ENCODE measurements at places on chromosomes 3 and 15.

- no peak for DNase-seq
Observed at GRCh38 chr15:66646308-66646707, 55.7 kb upstream of the SMAD6 start.

DNA sequence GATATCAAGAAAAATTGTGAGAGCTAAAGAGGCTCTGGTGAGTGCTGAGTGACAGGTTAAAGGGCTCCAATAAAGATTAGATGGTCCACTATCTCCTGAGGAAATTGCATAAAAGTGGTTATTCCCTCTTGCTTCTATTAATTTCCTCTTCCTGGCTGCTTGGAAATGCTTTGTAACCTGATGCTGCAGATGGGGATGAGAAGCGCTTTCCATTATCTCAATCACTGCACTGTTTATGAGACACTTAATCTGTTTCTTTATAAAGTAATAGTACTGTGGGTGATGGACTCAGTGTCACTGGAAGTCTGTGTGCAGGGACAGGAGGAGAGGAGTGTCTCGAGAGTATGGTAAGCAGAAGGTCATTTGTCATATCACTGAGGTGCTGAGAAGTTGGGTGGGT lies 305.3 kb downstream of the EPHB1 start:
- no peak for DNase-seq

DNA sequence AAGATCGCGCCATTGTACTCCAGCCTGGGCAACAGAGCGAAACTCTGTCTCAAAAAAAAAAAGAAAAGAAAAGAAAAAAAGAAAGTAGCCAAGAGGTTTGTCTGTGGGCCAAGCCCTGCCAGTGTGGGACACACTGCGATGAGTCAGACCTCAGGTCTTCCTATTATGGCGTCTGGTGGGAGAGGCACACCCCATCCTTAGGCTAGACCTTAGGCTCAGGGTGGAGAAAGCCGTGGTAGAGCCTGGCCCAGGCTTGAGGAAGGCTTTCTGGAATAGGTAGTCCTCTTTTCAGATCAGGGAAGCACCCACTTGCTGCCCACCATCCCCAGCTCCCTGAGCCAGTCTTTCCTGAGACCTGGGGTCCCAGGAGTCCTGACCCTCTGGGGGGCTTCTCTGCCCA lies 6.0 kb downstream of the HEMK1 start:
- DNase-seq: no peak

DNA sequence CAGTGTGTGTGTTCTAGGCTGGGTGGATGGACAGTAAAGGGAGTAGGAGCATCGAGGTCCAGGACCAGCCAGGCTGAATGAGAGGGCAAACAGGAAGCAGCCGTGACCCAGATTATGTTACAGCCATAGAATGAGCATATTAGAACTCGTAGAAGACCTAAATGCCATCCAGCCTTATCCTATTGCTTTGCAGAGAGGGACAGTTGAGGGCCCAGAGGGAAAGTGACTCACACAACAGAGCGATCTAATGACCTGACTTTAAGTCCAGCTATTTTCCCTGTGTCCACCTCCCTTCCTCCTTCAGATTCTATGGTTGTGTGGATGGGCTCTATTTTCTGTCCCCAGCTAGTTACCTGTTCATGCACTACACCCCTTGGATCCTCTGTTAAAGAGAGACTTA lies 634.1 kb upstream of the TBL1XR1 start:
- DNase-seq: no peak

DNA sequence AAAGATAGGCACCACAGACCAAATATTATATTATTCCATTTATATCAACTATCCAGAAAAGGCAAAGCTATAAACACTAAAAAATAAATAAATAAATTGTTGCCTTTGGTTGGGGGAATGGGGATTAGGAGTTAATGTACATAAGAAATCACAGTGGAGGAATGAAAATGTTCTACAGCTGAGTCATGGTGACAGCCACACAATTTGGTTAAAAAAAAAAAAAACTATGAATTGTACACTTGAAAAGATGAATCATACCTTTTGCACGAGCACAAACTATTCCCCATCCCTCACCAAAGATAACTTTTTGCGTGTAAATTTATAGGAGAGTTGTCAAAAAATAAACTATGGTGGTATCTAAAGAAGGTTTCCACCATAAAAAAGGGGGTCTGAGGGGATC lies 103.2 kb downstream of the TBC1D5 start:
- peak; percentile 54 for DNase-seq

DNA sequence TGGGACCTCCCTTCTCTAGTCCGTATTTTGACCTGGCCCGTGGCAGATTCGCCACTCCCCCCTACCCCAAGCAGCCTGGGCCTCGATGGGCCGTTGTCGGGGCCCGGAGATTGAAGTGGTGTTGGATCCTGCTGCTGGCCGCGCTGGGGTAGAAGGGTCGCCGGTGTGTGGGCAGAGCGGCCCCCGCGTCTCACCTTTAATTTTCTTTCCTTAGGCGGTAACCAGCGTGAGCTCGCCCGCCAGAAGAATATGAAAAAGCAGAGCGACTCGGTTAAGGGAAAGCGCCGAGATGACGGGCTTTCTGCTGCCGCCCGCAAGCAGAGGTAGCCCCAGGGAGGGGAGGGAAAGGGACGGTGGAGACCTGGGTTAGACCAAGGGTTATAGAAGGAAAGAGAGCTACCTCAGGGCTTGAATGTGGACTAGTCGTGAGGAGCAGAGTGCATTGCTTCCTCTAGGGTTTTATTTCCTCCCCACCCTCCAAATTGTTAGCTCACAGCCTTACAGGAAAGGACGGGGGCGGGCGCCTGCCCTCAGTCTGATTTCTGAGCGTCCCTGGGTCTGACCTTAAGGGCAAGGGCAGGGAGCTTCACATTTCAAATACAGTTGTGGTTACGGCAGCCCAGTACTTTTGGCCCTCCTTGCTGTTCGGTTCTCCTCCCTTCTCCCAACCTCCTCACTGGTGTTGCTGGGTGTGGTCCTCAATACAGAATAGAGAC lies 799 bp downstream of the SERF2 start:
- DNase-seq: no peak

- DNase-seq: peak; percentile 85
Observed at GRCh38 chr3:124834723-124835718, 52.1 kb downstream of the ITGB5 start.

GRCh38 chr3:112092496-112093179 lies 6.4 kb downstream of the C3orf52 start:
- DNase-seq: peak; percentile 39

DNA sequence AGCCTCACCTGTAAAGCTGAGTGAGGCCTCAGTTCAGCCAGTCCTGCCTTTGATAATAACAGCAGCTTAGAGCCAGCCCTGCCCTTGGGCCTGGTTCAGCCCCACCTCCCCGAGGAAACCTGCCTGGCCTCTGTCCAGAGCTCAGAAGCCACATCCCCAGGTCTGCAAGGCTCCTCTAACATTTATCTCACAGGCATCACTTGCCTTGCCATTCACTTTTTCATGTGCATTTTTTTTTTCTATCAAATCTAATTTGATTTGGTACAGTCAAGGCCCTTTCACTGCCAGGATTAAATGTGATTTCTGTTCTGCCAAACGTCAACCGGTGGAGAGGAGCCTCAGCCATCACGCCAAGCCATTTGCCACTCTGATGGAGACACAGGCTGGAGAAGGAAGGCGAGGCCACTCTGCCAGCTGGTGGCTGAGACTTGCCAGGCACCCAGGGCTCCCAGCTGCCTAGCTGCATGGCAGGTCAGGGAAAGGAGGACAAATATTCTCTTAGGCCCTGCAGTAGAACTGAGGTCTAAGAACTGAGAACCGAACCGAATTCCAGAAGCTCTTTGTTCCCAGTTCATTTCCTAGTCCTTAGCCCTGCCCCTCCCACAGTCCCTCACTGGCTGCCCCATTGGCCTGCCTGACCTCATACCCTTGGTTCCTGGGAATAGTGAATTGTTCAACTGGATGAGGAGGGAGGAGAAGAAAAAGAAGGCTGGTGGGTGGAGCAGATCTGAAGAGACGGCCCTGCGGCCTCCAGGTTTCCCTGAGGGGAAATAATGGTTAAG lies 76.4 kb downstream of the SPSB4 start:
- DNase-seq: no peak

- DNase-seq: no peak
Observed at GRCh38 chr3:105869861-105870755, 1.3 kb upstream of the CBLB start.

GRCh38 chr3:127585813-127586413 lies 4.6 kb downstream of the TPRA1 start:
- DNase-seq: no peak

GRCh38 chr15:93274257-93274656 lies 185.2 kb upstream of the RGMA start:
- DNase-seq: no peak

- peak; percentile 64 for DNase-seq
Observed at GRCh38 chr3:106013971-106014370, 145.2 kb upstream of the CBLB start.
